Fibroblast of lung (primary cell): ENCODE measurements at places on chromosomes 6 and 20.

DNA sequence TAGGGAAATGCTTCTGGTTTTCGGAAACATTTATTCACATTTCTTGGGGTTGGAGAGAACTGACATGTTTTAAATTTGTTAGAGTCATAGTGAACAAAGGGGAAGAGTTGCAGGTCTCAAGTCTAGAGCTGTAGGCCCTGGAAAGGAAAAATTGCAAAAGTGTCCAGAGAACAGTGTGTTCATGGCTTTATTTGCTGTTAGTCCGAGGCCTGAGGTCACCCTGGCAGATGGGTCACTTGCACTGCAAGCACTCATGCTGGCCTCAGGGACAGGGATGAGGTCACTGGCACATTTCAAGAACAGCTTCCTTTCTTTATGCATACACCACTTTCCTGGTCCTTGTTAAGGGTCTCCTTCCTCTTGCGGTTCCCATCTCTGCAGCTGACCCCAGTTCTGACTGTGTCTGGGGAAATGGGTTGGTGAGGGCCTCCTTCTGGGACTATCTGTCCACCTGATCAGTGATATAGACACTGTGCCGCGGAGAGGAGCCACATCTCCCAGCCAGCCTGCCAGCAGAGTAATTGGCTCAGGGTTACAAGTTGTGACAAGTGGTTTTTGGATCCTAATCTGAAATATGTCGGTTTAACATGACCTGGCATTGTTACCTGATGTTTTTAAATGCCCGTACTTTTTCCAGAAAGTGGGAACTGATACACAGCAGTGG, 194.0 kb downstream of the EYA4 start:
- peak; percentile 12 for DNase-seq

DNA sequence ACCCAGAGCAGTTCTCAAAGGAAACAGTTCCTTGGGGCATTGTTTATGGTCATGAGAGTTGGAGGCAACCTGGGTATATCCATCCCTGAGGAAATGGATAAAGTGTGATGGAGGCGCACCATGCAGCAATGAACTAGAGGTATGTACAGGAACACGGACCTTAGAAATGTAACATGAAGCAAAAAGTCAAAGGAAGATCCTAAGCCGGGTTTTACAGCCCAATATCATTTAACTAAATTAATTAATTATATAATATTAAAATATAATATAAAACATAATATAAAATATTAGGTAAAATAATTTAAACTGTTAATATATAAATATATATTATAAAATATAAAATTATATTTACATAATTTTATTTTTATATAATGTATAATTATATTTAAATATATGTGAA, 44.1 kb upstream of the RNF8 start:
- no peak for DNase-seq

DNA sequence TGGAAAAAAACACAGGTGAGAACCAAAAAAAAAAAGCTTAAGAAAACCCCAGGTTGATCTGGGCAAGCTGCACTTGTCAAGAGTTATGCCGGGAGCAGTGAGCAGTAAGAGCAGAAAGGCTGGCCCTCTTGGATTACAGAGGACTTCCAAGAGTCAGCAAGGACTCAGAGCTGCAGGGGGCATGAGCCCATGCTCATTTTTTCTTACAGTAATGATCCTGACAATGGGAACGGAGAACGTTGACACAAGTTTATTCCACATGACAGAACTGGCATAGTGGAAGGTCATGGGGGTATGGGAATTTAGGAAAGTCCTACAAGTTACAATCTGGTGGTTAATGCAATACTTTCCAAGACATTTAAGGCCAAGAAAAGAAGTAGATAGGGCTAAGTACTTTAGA, 256.6 kb downstream of the GMDS start:
- no peak for DNase-seq

GRCh38 chr6:132272776-132273175, 128.5 kb downstream of the MOXD1 start:
- DNase-seq = no peak

GRCh38 chr6:15608396-15608795, 54.4 kb downstream of the DTNBP1 start:
- peak; percentile 74 for DNase-seq

GRCh38 chr20:57998276-57998675, 230.2 kb downstream of the ANKRD60 start:
- no peak for DNase-seq

- DNase-seq = no peak
Observed at GRCh38 chr6:24472181-24472580, 17.2 kb downstream of the GPLD1 start.

DNA sequence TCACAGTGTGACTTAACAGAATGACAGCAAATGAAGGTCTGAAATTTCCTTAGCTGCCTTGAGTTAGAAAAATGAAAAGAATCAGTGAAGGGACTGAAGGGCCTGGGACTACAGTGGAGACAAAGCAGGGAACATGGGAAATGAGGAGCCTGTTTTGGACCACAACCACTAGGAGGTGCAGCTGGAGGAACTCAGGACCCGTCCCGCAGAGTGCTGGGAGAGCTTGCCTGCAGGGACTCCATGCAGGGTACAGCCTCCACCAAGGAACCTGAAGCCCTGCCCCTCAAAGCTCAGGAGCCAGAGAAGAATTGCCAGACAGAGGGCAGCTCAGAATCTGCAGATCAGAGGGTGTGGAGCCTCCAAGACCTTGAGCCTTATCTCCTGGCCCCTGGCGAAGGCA, 50.7 kb downstream of the LRFN2 start:
- no peak for DNase-seq

DNA sequence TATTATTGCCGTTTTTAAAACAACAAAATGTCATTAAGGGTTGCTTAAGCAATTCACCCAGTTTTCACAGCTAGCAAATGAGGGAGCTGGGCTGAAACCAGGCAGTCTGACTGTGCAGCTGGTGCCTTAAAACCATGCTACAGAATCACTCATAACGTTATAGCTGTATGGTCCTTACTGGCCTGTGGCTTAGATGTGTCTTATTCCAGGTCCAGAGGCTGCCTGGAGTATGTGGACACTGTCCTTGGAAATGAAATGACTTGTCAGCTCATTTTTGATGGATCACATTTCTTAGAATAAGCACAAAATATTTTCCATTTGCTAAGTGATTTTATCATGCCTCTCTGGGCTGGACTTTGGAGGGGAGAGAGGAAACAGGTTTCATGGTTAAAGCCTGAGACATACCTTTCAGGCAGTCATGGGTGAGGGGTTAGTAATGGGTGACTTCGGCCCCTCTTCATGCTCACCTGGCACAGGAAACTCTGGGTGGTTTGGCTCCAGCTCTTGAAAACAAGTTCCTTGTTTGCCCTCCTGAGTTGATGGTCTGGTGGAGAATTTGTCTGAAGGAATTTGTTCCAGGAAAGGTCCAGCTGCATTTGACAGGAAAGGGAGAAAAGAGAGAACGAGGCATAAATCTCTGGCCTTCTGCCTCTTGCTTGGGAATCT, 823.2 kb downstream of the DHX35 start:
- DNase-seq = peak; percentile 57

DNA sequence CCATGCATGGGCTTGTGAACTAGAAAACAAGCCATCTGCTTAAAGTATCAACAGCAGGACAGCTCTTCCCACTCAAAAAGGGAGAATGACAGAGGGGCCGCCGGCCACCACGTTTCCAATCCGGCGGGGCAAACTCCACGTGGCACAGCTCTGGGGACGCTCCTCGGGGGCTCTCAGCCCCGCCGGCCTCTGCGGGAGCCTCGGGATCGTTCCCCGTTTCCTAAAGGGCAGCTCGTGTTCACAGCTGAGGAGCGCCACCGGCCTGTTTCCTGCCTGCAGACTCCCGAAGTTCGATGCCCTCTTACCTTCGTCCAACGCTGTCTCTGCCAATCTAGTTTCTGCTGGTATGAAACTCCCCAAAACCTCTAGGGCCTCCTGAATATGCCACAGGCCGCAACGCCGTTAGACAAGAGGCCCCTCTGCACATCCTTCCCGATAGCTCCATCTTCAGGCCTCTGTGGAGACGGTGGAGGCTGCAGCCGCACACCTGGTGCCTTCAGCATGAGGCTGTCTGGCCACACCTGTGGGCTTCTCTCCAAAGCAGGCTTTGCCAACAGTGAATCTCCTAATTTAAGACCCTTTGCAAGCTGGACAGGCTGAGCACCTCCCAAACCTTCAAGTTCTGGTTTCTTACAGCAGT, 46.5 kb downstream of the KCNQ2 start:
- no peak for DNase-seq

- DNase-seq = peak; percentile 30
Observed at GRCh38 chr6:127192911-127193541, 73.6 kb upstream of the RNF146 start.
